LNCaP clone FGC (cell line): ENCODE measurements at places on chromosomes 16 and 17.

GRCh38 chr17:50297407-50297865 lies 23.2 kb downstream of the TMEM92 start:
- peak; percentile 26 for DNase-seq

DNA sequence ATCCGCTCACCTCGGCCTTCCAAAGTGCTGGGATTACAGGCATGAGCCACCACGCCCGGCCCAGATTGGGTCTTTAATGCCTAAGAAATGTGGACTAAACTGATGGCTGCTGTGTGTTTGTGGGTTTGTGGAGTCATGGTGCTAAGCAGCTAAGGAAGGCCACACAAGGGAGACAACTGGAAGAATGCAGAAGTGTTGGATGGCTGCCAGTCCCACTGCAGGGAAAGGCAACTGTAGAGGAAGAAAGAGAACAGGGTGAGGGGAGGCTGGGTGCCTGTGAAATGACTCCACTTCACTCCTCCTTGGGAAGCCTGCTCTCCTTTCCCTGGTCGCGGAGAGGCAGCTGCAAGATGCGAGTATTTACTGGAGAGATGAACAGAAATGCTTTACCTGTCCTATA lies 23.5 kb upstream of the SIAH1 start:
- no peak for DNase-seq

- DNase-seq, result peak; percentile 11
Measured at GRCh38 chr16:6573577-6573976, 759.1 kb upstream of the RBFOX1 start.

DNA sequence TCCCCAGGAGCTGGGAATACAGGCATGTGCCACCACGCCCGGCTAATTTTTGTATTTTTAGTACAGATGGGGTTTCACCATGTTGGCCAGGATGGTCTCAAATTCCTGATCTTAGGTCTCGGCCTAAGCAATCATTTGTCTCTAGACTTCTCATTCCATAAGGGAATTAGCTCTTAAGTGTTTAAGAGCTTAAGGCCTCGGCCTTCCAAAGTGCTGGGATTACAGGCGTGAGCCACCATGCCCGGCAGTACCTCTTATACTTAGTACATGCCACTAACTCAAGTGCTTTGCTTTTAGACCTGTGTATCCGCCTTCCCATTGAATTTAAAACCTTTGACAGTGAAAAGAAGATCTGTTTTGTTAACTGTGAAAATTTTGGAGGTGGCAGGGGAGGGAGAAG lies 16.6 kb upstream of the IL21R start:
- no peak for DNase-seq

- DNase-seq, result no peak
Measured at GRCh38 chr17:67629971-67630320, 87.8 kb upstream of the NOL11 start.

- no peak for DNase-seq
Measured at GRCh38 chr16:57017251-57017650, 27.9 kb downstream of the NLRC5 start.

DNA sequence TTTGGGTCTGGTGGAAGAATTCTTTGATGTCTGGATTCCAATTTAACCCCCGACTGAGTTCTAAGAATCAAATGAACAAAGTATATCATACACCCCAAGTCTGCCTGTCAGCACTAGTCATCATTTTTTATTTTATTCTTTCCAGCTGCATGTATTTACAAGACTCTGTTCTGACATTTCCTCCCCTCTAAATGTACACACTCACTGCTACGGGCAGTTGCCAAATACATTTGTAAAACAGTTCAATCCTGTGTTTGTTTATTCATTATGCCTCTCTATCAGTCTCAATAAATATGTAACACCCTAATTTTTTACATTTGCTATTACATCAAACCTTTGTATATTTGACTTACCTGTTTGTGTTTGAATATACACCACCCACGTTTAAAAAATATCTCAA lies 422.3 kb upstream of the PSMD7 start:
- DNase-seq, result no peak

- no peak for DNase-seq
Measured at GRCh38 chr17:43891851-43892646, 15.3 kb downstream of the MPP2 start.

GRCh38 chr17:51362811-51363585 lies 102.7 kb downstream of the UTP18 start:
- no peak for DNase-seq

- DNase-seq, result no peak
Measured at GRCh38 chr17:31095236-31096105, 694 bp downstream of the NF1 start.
